ENCODE measurements at places on chromosomes 11 and 22.

GRCh38 chr11:123054301-123055065 lies 7.5 kb downstream of the HSPA8 start:
- no peak for DNase-seq

DNA sequence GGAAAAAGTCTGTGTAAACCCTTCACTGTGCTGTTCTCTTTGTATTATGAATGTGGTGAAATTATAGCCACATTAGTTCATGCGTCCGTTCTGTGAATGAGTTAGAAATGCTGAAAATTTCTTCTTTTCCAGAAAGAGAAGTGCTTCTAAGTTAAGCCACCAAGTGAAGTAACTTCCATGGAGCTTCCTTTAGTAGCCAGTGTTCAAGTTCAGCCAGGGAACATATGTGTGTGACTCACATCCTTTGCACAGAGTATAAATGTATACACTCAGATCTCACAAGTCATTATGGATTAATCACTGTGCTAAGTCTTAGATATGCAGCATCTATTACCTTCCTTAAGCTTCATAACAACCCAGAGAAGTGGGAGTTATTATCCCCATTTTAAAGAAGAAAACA lies 3.1 kb upstream of the MMP8 start:
- DNase-seq: no peak

- peak; percentile 12 for DNase-seq
Observed at GRCh38 chr11:45252134-45252856, 33.8 kb downstream of the SYT13 start.

DNA sequence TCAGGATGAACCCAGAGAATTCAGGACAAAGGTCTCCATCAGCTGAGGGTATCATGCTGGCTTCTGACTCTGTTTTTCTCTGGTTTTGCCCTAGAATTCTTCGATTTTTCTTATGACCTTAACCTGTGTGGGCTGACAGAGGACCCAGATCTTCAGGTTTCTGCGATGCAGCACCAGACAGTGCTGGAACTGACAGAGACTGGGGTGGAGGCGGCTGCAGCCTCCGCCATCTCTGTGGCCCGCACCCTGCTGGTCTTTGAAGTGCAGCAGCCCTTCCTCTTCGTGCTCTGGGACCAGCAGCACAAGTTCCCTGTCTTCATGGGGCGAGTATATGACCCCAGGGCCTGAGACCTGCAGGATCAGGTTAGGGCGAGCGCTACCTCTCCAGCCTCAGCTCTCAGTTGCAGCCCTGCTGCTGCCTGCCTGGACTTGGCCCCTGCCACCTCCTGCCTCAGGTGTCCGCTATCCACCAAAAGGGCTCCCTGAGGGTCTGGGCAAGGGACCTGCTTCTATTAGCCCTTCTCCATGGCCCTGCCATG lies 16.8 kb downstream of the SERPING1 start:
- no peak for DNase-seq

GRCh38 chr11:111612224-111612623 lies 10.0 kb downstream of the SIK2 start:
- no peak for DNase-seq

DNA sequence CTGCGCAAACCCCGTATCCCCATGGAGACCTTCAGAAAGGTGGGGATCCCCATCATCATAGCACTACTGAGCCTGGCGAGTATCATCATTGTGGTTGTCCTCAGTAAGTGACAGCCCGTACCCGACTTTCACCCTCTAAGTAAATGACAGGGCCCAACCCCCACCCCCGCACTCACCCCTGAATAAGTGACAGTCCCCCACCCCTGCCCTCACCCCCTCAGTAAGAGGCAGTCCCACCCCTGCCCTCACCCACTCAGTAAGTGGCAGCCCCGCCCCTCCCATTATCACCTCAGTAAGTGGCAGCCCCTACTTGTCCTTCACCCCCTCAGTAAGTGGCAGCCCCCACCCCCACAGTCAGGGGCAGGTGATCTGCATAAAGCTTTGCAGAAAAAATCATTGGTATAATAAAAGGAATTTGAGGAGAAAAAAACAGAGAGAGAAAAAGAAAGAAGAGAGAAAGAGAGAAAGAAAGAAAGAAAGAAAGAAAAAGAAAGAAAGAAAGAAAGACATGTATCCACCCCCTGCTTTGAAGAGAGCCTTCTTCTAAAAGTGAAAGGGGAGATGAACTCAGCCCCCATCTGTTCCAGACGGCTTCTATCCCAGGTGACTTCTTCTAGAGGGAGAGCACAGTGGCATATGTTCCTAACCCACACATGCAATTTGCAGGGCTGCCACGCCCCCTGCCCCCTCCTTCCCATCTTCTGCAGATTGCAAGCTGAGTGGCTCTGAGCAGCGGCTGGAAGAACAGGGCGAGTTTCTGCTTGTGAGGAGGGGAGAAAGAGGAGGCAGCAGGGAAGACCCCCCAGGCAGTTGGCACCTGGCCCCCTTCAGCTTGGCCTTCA lies 12.5 kb upstream of the SMIM35 start:
- no peak for DNase-seq

DNA sequence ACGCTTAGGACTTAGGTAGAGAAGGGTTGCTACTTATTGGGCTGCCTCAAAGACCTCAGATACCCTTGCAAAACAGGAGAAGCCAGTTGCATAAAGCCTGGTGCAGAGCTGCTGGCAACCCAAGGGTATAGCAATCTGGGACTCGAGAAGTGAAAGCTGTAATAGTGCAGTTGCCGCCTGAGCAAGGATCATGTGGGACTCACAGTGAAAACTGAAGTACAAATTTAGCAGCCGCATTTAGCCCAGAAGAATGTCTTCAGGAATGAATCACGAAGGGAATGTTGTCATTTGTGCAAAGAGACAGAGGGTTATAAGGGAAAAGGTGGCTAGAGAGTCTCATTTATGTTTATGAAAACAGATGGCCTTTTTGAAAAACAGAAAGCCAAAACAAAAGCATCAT lies 267.2 kb downstream of the TENM4 start:
- DNase-seq: no peak

- DNase-seq: no peak
Observed at GRCh38 chr11:67293090-67293489, 4.0 kb downstream of the ANKRD13D start.

- peak; percentile 18 for DNase-seq
Observed at GRCh38 chr11:12110714-12111548, 541 bp downstream of the MICAL2 start.

GRCh38 chr11:13391217-13391616 lies 71.8 kb downstream of the BTBD10 start:
- no peak for DNase-seq

GRCh38 chr11:111400595-111400994 lies 21.5 kb upstream of the POU2AF1 start:
- no peak for DNase-seq

GRCh38 chr11:131371791-131372104 lies 1.3 kb downstream of the NTM start:
- DNase-seq: no peak

- no peak for DNase-seq
Observed at GRCh38 chr11:132674151-132674550, 858.1 kb downstream of the OPCML start.

GRCh38 chr11:132101881-132102280 lies 731.5 kb downstream of the NTM start:
- no peak for DNase-seq

DNA sequence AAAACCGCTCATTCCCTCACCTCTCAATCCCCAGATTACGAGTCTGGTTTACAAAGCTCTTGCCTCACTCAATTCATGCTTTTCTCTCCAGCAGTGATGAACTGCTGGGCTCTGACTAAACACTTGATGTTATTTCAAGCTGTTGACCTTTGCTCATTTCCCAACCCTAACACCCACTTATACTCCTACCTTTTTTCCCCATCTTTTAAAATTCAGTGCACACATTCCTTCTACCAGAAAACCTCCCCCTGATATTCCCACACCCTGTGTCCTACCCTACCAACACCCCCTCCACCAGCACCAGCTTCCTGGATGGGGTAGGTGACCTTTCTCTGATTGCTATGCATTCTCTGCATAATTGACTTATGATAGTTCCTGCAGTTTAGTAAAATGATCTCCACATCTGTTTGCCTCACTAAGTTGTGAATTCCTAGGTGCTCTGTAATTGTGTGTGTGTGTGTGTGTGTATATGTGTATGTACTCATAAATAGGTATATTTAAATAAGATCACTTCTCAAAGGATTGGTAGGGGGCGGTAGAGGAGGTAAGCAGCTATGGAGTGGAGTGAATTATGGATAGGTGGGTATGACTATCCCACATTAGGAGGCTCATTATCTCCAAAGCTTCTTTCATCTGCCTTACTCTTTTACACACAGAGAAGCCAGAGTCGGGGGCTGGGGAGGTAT lies 842 bp downstream of the HEPACAM start:
- no peak for DNase-seq

DNA sequence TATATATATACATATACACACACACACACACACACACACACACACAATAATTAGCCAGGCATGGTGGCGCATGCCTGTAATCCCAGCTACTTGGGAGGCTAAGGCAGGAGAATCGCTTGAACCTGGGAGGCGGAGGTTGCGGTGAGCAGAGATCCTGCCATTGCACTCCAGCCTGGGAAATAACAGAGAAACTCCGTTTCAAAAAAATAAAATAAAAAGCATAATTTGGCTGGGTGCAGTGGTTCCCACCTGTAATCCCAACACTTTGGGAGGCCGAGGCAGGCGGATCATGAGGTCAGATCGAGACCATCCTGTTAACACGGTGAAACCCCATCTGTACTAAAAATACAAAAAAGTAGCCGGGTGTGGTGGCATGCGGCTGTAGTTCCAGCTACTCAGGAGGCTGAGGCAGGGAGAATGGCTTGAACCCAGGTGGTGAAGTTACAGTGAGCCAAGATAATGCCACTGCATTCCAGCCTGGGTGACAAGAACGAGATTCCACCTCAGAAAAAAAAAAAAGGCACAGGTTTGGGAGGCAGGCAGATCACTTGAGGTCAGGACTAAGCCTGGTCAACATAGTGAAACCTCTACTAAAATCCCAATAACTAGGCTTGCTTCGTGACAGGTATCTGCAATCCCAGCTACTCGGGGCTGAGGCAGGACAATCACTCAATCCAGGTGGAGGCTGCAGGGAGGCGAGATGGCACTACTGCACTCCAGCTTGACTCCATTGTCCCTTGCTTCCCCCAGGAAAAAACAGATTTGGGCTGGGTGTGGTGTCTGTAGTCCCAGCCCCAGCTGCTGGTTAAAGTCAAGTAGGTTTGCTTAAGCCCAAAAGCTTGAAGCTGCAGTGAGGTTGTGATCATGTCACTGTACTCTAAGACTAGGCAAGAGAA lies 11.8 kb upstream of the WDR74 start:
- DNase-seq: no peak

GRCh38 chr11:924406-925157 lies 1.1 kb upstream of the AP2A2 start:
- DNase-seq: no peak

DNA sequence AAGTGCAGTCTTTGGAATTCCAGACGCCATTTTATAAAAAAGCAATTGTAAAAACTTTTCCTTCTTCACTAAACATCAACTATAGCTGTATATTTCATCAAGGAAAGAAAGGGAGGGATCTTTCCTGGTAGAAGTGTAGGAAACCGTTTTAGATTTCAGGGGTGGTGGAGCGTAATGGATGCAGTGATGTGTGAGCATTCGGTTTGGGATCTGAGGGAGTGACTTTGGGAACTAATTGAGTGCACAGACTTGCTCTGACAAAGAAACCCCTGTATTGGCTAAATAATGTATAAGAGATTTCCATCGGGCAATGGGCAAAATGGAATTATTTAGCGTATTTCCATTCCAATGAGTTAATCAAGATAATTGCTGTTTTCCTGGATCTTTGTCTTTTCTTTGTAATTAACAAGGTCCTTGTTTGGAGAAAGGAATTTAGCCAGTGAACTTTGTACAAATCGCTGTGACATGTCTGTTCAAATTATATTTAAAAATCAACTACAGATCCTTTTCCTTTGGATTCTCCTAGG lies 125.0 kb upstream of the NARS2 start:
- DNase-seq: no peak

- DNase-seq: peak; percentile 9
Observed at GRCh38 chr11:1205987-1206331, 16.9 kb upstream of the MUC5B start.

DNA sequence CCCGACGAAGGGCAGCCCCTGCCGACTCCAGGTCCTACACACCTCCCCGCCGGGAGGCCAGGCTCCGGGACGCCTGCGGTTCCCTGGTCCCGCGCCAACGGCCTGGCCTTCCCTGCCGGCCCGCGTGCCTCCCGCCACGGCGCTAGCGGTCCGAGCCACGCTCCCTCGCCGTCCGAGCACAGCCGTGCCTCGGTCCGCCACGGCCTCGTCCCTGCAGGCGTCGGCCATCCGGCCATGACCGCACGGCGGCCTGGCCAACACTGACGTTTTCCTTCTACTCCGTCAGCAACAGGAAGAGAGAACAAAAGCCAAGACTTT lies 532 bp downstream of the EIF4G2 start:
- peak; percentile 8 for DNase-seq

DNA sequence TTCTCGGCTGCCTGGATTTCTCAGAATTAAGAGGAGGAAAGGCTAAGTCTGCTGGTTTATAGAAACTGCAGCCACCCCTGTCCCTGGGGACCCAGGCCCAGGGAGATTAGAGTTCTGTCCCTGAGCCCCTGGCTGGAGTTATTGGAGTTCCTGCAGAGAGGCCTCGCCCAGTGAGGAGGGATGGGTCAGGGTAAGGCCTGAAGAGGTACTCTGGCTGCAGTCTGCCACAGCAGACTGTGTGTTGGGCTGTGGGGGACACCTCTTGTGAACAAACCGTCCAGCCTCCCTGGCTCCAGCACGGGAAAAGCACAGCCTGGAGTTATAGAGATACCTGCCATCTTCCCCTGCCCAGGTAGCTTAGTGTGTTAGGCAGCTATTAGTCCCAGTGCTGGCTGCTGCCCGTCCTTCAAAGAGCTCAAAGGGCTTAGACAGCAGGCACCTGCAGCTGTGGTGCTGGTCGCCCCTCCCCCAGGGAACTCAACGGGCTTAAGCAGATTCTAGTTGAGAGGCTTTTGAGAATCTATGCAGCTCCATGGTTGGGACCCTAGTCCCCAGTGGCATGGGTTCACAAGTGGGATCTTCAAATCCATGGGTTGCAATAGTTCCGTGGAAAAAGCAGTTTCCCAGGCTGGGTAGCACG lies 36.6 kb upstream of the MUC15 start:
- no peak for DNase-seq

- DNase-seq: no peak
Observed at GRCh38 chr11:11072067-11072466, 214.2 kb upstream of the ZBED5 start.

DNA sequence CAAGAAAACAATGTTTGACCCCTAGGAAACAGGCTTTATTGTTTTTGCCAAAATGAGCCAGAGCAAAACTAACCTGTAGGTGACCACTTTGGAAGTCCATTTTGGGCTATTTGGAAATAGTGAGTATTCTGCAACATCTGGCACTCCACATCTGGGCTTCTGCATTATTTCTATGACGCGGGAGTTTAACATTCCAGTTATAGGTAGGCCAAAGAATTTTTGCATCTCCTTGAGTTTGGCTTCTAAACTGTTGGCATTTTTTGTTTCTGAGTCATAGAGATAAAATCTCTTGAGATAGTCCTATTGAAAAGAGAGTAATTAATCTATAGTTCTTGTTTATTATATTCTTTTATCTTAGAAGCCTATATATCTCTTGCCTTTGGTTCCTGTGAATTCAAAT lies 2.9 kb downstream of the MMP7 start:
- no peak for DNase-seq

GRCh38 chr11:131904756-131905155 lies 534.3 kb downstream of the NTM start:
- DNase-seq: no peak

GRCh38 chr11:20707876-20708275 lies 38.5 kb downstream of the NELL1 start:
- DNase-seq: no peak

All from T-helper 17 cell (primary cell).